ENCODE measurements at places on chromosomes 1 and 21. TPM values are rescaled to one million over a fixed set of nuclear protein-coding genes. Genes with fewer than 3 reads are reported as not detected.
A peak's percentile ranks its signal among the peaks of the same experiment; 100 is the strongest.

DNA sequence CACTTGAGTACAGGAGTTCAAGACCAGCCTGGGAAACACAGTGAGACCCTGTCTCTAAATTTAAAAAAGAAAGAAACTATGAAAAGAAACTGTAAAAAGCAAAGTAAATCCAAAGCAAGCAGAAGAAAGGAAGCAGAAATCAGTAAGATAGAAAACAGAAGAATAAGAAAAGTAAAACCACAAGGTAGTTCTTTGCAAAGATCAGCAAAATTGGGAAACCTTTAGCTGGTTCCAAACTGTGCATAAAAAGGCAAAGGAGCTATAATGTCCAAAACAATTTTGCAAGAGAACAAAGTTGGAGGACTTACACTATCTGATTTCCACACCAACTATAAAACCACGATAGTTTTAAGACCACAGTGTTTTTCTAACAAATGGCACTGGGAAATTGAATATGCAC is 218.8 kb downstream of the RPS6KC1 start:
- H3K27me3 ChIP-seq: no peaks in the 10 kb centered on the region
- no peak for DNase-seq
- no peak overlapping the region for H3K4me3 ChIP-seq
- H3K36me3 ChIP-seq: no peaks in the 10 kb centered on the region

GRCh38 chr1:246283771-246284410 is 223.2 kb downstream of the SMYD3 start:
- no peaks in the 10 kb centered on the region for H3K27me3 ChIP-seq
- no peaks in the 10 kb centered on the region for H3K36me3 ChIP-seq
- H3K4me3 ChIP-seq: no peak overlapping the region
- no peaks in the 10 kb centered on the region for H3K4me1 ChIP-seq

GRCh38 chr1:228141226-228142044 is 1.4 kb downstream of the GUK1 start:
- H3K27me3 ChIP-seq: no peaks in the 10 kb centered on the region
- DNase-seq: peak; percentile 75
- H3K27ac ChIP-seq: peak overlapping the region; percentile 98
- H3K4me1 ChIP-seq: peaks cover 36% of the 10 kb centered on the region

The NTPCR gene
- 14.3 TPM for total RNA-seq

The GUCA2A gene
- not detected for total RNA-seq

- H3K27ac ChIP-seq: no peak overlapping the region
- no peak for DNase-seq
- no peaks in the 10 kb centered on the region for H3K36me3 ChIP-seq
- no peak overlapping the region for H3K4me3 ChIP-seq
- no peaks in the 10 kb centered on the region for H3K27me3 ChIP-seq
- peaks cover 58% of the 10 kb centered on the region for H3K4me1 ChIP-seq
Measured at GRCh38 chr1:8171751-8172464, 145.8 kb upstream of the ERRFI1 start.

DNA sequence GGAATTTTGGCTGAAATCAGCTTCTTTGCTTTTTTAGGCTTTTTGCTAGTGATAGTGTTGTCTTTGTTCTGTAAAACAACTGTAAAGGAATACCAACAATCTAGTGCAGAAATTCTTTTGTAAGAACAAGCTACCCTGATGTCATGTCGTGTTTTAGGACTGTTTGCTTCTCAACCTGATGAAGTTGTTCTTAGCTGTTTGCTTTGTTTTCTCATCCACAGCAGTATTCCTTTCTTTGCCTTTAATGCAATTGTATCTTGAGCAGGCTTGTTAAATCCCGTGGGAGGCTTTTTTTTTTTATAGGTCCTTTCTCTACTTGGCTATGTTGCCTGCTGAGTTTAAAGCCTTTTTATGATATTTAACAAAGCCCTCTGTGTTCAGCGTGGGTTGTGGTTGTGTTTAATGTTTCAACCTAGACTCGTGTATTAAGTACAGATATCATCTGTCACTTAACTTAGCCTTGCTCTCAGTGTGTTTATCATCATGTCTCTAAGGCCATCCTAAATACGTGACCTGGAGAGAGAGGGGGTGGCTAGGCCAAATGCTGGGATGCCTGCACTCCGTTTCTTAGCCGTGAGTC is 31.6 kb downstream of the ADARB1 start:
- no peak overlapping the region for H3K27ac ChIP-seq
- peaks cover 19% of the 10 kb centered on the region for H3K4me1 ChIP-seq
- no peak overlapping the region for H3K4me3 ChIP-seq
- H3K36me3 ChIP-seq: no peaks in the 10 kb centered on the region

- no peaks in the 10 kb centered on the region for H3K27me3 ChIP-seq
- no peak overlapping the region for H3K4me3 ChIP-seq
- no peak for DNase-seq
Measured at GRCh38 chr1:246187834-246188372, 319.2 kb downstream of the SMYD3 start.

DNA sequence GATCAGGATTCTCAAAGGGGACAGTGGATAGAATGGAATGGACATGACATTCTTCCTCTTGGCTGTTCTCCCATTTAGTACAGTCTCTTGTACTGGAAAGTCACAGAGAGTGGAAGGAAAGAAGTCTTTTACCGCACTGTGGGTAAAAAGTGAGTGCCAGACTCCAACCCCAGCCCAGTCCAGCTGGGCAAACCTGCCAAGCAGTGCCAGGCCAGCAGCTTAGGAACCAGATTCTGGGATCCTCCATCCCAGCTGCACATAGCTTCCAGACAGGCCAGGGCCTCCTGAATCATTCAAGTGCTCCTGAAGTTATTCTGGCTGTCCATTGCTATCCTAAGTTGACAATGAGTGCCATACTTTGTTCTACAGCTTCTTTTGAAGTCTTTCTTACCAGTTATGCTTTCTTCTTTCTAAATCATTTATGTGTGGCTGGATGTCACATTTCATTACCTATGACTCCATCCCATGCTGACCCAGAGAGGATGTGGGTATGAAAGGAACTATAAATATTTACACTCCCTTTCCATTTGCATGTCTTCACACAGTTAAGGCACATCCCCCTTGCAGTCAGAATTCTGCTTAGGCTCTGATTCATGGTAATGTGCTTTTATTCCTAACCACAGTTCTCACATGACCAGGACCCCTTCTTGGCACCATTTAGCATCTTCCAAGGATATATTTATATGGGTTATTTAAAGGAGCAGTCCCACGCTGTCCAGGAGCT is 88.9 kb downstream of the AK5 start:
- no peaks in the 10 kb centered on the region for H3K27me3 ChIP-seq
- no peaks in the 10 kb centered on the region for H3K4me1 ChIP-seq
- no peaks in the 10 kb centered on the region for H3K36me3 ChIP-seq
- H3K4me3 ChIP-seq: no peak overlapping the region
- no peak overlapping the region for H3K27ac ChIP-seq

- peak; percentile 67 for DNase-seq
- peaks cover 13% of the 10 kb centered on the region for H3K4me1 ChIP-seq
- no peak overlapping the region for H3K4me3 ChIP-seq
- H3K27me3 ChIP-seq: no peaks in the 10 kb centered on the region
Measured at GRCh38 chr1:36924282-36924811, 110.0 kb downstream of the GRIK3 start.

GRCh38 chr1:106080608-106081325 is 975.7 kb upstream of the PRMT6 start:
- DNase-seq: no peak
- no peak overlapping the region for H3K27ac ChIP-seq

- H3K4me3 ChIP-seq: no peak overlapping the region
- no peak for DNase-seq
- H3K27ac ChIP-seq: no peak overlapping the region
- H3K27me3 ChIP-seq: no peaks in the 10 kb centered on the region
- no peaks in the 10 kb centered on the region for H3K4me1 ChIP-seq
Measured at GRCh38 chr1:183898001-183898396, 93.1 kb downstream of the RGL1 start.

The CHRM3 gene
- total RNA-seq: 57.4 TPM

DNA sequence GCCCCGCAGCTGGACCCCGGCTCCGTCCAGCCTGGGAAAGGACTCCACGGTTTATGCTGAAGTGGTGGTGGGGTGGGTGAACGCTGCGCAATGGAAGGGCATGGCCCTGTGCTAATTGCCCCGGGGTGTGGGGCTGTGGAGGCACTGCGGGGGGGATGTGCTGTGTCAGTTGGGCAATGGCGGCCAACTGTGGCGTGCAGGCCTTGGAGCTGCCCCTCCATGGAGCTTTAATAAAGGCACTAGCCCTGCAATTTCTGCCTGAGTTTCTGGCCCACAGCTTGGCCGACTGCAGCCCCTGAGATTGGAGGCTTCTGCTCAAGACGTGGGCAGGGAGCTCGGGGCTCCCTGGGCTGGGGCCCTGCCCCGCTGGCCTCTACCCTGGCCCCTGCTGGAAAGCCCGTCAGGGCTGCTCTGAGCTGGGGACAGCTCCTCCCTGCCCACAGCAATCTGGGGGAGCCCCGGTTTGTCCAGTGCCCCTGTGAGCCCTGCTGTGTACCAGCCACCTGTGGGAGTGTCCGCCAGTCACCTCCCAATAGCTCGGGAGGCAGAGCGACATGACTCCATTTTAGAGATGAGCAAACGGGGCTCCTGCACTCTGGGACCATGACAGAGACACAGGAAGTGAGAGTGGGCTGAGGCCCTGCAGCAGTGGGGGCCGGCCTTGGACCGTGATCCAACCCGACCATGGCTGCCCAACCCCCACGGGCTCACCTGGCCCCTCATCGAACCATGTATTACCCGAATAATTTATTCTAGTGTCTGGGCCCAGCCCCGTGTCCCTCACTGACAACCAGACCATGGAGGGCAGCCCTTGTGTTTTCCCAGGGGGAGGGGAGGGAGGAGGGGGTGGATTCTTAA is 8.7 kb upstream of the TNFRSF14 start:
- peak overlapping the region; percentile 92 for H3K27ac ChIP-seq
- H3K36me3 ChIP-seq: no peaks in the 10 kb centered on the region
- H3K4me1 ChIP-seq: peaks cover 49% of the 10 kb centered on the region

DNA sequence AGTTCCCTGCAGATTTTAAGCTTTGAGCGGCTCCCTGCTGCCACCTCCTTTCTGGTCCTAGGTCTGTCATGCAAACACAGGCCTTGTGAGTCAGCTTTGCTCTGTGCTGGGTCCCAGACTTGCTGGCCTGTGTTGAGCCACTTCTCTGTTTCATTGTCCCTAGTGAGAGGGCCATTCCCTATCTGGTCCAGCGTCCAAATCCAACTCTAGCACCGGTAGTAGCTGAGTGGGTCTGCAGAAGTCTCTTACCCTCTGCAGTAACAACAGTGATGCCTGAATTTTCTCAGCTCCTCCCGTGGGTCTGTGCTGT is 5.8 kb downstream of the TTC22 start:
- no peaks in the 10 kb centered on the region for H3K27me3 ChIP-seq
- H3K27ac ChIP-seq: no peak overlapping the region
- H3K4me1 ChIP-seq: peaks cover 46% of the 10 kb centered on the region
- no peaks in the 10 kb centered on the region for H3K36me3 ChIP-seq
- DNase-seq: no peak

The CFHR2 gene
- total RNA-seq: not detected

DNA sequence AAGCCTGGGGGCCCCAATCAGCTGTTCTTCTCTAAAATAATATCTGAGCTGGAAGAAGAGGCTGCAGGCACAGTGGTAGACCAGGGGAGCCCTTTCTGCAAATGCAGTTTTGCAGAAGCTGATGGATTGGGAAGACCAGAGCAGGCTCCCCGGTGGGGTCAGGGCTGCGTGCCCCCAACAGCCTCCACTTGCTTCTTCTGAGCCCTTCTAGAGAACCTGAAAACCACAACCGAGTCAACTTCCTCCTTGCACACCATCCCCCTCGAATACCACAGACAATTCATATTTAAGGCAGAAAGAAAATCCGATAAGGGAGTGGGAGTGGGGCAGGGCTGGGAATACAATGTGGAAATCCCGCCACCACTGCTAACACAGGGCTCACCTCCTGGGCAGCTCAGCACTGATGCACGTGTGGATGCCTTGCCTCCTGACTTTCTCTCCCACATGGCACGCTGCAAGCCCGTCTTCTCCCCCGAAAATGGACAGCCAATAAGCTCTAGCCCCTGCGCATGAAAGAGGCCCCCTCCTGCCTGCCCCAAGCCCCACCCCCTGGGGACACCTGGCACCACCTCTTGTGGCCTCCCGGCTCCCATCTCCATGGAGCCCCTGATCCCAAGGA is 25.4 kb upstream of the ALDH4A1 start:
- peaks cover 82% of the 10 kb centered on the region for H3K4me1 ChIP-seq
- H3K4me3 ChIP-seq: no peak overlapping the region
- H3K27me3 ChIP-seq: no peaks in the 10 kb centered on the region
- no peaks in the 10 kb centered on the region for H3K36me3 ChIP-seq

- no peak overlapping the region for H3K4me3 ChIP-seq
- no peaks in the 10 kb centered on the region for H3K27me3 ChIP-seq
- peaks cover 55% of the 10 kb centered on the region for H3K4me1 ChIP-seq
- DNase-seq: no peak
- no peak overlapping the region for H3K27ac ChIP-seq
Measured at GRCh38 chr1:89999208-89999607, 4.3 kb downstream of the ZNF326 start.

The BCL2L15 gene
- 28.0 TPM for total RNA-seq

DNA sequence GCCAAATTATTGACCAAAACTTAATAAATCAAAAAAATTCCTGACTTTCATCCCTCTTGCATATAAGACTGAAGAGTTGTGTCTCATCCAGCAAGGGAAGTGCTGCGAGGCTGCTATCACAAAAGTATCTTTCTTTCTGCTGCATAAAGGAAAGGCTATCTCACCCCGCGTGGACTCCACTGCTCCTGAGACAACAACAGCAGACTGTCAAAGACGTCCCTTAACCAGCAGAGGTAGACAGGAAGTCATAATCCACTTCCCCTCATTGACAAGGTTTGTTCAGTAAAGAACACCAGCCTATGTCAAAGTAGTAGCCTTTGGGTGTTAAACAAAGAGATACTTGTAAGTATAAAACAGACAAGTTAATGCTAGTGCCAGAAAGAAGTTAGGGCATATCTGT is 29.4 kb downstream of the VPS26C start:
- no peaks in the 10 kb centered on the region for H3K27me3 ChIP-seq
- no peak overlapping the region for H3K27ac ChIP-seq
- no peaks in the 10 kb centered on the region for H3K36me3 ChIP-seq
- H3K4me3 ChIP-seq: no peak overlapping the region

All from body of pancreas (tissue), 4 donors.